ENCODE measurements at places on chromosomes 7 and 10. TPM values are rescaled to one million over a fixed set of nuclear protein-coding genes. Genes with fewer than 3 reads are reported as not detected.
A peak's percentile ranks its signal among the peaks of the same experiment; 100 is the strongest.

The LRCH4 gene
- 350 TPM for total RNA-seq

The OR2A7 gene
- 6.0 TPM for total RNA-seq

The SPDYE3 gene
- total RNA-seq, result not detected

- DNase-seq, result no peak
Measured at GRCh38 chr10:85067955-85068354, 739.6 kb downstream of the CCSER2 start.

DNA sequence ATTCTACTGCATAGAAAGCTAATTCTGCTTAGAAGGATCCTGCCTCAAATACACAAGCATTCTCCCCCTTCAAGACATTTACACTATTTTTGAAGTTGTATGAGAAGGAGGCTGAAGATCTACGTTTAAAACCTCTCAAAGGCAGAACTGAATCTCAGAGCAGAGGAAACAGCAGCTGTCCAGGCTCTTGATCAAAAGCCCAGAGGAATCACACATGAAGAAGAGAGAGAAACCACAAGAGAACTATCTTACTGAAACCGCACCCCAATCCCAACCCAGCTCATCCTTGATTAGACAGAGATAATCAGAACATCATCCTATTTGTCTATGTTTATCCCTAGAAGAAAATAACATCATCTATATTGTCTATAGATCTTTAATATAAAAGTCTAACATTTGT is 2.2 kb upstream of the DNAJC1 start:
- no peak for DNase-seq

- no peak for DNase-seq
Measured at GRCh38 chr7:95095966-95096540, 188.7 kb downstream of the PPP1R9A start.

The ADRA2A gene
- total RNA-seq, result 0.22 TPM

DNA sequence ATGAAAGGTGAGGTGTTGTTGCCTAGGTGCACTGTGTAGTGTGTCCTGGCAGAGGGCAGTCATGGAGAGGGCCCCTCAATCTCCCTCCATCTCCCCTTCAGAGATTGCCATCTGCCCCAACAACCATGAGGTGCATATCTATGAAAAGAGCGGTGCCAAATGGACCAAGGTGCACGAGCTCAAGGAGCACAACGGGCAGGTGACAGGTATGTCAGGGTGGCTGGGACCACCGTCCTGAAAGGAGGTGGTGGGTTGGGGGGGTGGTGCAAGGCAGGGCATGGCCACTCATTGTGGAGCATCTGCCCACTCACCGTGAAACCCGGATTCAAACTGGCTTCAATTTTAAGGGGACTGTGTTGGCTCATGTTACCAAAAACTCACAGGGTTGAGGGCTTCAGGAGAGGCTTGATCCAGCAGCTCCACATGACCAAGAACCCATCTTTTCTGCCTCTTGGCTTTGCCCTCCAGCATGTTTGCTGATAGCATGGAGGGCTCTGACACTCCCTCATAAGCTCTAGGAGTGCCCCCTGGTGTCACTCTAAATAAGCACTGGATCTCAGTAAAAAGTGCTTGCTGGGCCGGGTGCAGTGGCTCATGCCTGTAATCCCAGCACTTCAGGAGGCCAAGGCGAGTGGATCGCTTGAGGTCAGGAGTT is 12.2 kb downstream of the ARPC1B start:
- DNase-seq, result peak; percentile 69

DNA sequence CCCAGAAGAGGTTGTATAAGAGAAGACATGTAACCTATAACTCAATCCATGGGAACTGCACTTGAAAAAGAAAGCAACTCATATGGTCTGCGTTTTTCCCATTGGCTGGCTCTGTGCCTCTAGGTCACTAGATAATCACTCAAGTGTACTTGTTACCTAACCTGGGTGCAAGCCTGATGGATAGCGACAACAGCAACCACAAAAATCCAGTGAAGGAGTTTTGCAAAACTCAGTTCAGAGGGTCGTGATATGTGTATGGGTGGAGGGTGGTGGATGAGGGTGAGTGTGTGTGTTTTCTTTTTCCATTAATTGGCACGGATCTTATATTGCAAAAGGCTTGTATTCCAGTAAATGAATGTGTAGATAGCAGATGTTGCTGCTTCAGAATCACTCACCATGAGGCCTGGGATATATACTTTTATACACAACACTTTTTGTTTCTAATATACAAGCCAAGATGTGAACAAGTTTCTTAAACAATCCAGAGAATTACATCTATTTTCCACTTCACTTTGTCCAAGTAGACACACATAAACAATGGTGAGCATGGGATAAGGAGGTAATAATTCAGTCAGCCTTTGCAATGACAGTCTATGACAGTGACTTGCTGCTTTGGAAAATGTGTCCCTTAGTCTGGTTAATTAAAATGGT is 286.9 kb upstream of the DKK1 start:
- no peak for DNase-seq

- no peak for DNase-seq
Measured at GRCh38 chr7:26724795-26725194, 139.6 kb downstream of the SKAP2 start.

Data from CD4-positive, CD25-positive, alpha-beta regulatory T cell (primary cell).